Occipital lobe (tissue), 3 donors: ENCODE measurements at places on chromosomes 7 and 10. TPM values are rescaled to one million over a fixed set of nuclear protein-coding genes. Genes with fewer than 3 reads are reported as not detected.

The PNLIP gene
- total RNA-seq = not detected

The ARHGAP22 gene
- 2.2 TPM for total RNA-seq

The AGAP6 gene
- 3.9 TPM for total RNA-seq

The FBXL13 gene
- total RNA-seq = 5.0 TPM

The HECW1 gene
- 54.7 TPM for total RNA-seq
